Brain (organoid and tissue), 16 donors: ENCODE measurements at places on chromosomes 5 and 9. TPM values are rescaled to one million over a fixed set of nuclear protein-coding genes. Genes with fewer than 3 reads are reported as not detected.

The SCGB3A2 gene
- polyA plus RNA-seq: not detected

The AQP3 gene
- polyA plus RNA-seq: 0.90 TPM

The ADRB2 gene
- 0.53 TPM for polyA plus RNA-seq

The PCDHGA8 gene
- polyA plus RNA-seq: 0.12 TPM

The CRHBP gene
- 2.2 TPM for polyA plus RNA-seq
